ENCODE measurements at places on chromosomes 5 and 9. TPM values are rescaled to one million over a fixed set of nuclear protein-coding genes. Genes with fewer than 3 reads are reported as not detected.

DNA sequence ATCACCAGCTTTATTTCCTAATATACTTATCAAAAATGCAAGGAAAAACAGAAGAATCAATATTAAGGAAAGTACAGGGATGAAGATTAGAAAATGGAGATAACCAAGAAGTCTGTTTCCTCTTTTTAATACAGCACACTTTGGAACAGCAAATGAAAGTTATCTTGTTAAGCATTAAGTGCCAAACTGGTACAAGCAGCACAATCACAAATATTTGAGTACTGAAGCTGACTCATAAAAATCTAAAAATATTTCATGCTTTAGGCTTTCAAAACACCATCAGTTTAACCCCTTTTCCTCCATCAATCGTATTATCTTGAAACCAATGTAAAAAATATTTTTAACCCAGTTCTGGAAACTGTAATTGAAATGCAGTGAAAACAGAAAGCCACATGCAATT, 2.7 kb downstream of the FBXW11 start:
- no peak for DNase-seq
- no peaks in the 10 kb centered on the region for H3K27me3 ChIP-seq
- peak overlapping the region; percentile 65 for H3K27ac ChIP-seq
- H3K36me3 ChIP-seq, result peaks cover 22% of the 10 kb centered on the region

GRCh38 chr9:73565833-73566465, 414.3 kb downstream of the ANXA1 start:
- H3K27ac ChIP-seq, result no peak overlapping the region
- H3K4me1 ChIP-seq, result no peaks in the 10 kb centered on the region
- no peaks in the 10 kb centered on the region for H3K36me3 ChIP-seq
- DNase-seq, result peak; percentile 4

Gene OR13D1
- total RNA-seq, result not detected

DNA sequence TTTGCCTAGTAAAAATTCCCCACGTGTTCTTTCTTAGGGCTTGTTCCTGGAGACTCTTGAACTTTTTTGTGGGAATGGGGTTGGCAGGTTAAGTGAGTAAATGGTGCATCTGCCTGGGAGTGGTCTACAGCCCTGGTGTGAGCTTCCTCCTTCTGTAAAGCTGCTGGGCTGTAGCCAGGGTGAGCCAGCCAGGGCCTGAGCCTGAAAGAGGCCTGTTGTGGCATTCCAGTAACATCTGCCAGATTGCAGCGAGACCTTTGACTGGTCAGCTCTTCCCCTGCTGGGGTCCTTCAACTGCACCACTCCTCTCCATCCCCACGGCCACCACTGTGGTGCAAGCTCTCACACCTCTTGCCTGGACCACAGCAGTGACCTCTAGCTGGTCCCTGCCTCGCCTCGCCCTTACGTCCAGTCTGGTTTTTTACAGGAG, 47.5 kb downstream of the SLC22A5 start:
- H3K4me1 ChIP-seq, result peaks cover 83% of the 10 kb centered on the region
- no peak overlapping the region for H3K4me3 ChIP-seq
- no peak for DNase-seq
- H3K27ac ChIP-seq, result peak overlapping the region; percentile 58

DNA sequence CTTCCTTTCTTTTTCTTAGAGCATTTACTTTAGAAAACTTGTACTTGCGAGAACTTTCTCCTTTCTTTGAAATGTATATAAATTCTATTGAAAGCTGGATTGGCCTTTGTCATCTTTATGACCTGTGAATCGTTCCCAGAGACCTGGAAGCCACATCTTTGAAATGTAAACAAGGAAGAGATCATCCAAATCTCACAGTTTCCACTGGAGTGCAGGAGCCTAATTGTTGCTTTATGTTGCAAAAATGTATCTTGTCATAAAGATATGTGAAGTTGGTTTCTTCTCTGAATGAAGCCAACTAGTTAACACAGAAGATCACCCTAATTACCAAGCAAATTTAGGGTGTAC, 1101.8 kb downstream of the TAF11L14 start:
- H3K27ac ChIP-seq, result no peak overlapping the region
- H3K27me3 ChIP-seq, result no peaks in the 10 kb centered on the region
- peaks cover 30% of the 10 kb centered on the region for H3K4me1 ChIP-seq
- peaks cover 35% of the 10 kb centered on the region for H3K36me3 ChIP-seq

All from activated CD4-positive, alpha-beta T cell treated with anti-CD3 and anti-CD28 coated beads for 36 hours (primary cell).